ENCODE measurements at places on chromosomes 12 and 14.

- DNase-seq, result no peak
Measured at GRCh38 chr14:34502545-34503225, 36.8 kb downstream of the EAPP start.

DNA sequence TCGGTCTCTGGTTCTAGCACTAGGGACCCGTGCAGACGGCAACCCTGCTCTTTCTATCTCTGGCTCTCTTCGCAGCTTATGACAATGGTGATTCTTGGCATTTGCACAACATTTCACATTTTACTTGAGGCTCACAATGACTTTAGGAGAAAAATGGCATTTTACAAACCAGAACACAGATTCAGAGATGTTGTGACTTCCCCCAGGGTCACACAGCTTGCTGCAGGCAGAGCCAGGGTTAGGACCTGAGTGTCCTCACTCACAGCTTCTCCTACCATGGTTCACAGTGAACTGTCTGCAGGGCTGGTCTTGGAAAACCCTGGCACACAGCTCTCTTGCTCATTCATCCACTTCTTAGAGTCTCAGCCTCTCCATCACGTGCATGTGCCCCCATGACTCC lies 23.7 kb downstream of the P2RX7 start:
- no peak for DNase-seq

DNA sequence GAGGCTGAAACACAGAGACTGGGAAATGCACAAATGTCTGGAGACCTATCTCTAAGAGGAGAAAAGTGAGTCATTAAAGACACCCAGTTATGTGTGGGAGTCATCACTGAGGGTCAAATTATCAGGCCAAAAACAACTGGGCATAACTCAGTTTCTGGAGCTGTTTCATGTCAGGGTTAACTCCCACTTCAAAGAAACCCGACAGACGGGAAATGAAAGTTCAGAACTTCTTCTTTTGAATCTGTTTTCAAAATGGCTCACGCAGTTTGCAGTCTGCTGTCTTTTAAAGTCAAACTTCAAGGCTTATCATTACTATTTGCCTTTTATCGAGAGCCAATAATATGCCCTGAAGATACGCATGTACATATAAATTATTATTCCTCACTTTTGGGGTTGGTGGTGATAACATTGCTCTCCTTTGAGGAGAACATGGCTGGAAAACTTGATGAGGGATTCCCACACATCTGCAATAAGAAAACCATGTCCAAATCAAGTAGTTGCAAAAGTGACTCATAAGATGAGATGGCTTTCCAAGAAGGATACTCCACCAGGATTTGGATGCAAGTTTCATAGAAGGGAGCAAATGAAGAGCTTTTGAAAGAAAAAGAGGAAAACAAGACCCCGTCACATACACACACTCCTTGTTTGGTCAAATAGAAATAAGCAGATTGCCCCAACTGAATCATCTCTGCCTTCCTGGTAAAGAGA lies 341.4 kb downstream of the ADAMTS20 start:
- DNase-seq, result no peak

- no peak for DNase-seq
Measured at GRCh38 chr14:61247935-61248334, 33.2 kb downstream of the TMEM30B start.

- no peak for DNase-seq
Measured at GRCh38 chr14:51828017-51828797, 32.2 kb upstream of the GNG2 start.

DNA sequence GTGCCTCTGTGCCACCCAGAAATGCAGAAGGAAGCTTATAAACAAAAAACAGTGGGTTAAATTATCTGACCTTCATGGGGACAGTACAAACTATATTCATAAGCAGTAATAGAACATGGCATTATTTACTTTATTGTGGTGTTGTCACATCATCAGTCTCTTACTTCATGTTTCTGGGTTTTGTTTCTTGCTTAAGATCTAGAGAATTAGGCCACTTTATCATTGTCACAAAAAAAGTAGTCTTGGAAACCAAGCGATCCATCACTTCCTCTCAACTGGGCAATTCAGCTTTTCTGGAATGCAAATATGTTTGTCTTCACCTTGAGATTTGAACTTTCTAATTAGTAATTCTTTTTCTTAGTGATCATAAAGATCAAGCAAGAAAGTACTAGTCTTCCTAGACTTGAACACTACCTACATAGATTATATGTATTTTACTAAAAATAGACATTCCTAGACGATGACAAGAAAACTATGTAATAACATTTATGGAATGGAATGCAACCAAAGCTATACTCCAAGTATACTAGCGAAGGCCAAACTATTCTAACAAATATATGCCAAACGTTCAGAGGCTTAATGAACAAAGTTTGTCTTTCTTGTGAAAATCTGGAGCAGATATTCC lies 363.4 kb downstream of the DAD1 start:
- DNase-seq, result no peak

DNA sequence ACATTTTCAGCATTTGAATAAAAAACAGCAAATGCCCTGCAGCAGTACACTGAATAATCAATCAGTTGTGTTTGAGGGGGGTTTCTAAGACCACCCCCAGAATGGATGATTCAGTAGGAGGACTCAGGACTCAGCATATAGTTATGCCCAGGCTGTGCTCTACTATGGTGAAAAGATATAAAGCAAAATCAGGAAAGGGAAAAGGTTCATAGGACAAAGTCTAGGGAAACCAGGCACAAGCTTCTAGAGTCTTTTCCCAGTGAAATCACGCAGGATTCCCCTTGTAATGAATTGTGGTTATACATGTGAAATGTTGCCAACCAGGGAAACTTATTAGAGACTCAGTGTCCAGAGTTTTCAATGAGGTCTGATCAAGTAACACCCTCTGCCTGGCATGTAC lies 25.0 kb upstream of the SLC17A8 start:
- DNase-seq, result no peak

DNA sequence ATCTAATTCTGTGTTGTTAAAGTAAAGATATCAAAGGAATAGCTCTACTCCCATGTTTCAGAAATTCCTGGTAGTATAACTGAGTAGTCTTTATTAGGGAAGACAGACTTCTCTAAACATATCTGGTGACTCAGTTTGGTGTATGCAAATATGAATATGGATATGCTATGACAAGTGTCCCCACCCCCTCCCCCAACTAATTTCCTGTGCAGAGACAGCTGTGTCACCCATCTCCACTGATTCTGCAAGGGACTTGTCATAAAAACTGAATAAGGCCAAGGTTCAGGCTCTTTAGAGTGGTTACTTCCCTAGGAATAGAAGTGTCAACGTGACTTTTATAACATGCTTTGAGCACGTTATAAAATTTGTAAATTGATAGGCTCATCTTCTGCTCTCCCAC lies 429.1 kb downstream of the DAD1 start:
- no peak for DNase-seq

DNA sequence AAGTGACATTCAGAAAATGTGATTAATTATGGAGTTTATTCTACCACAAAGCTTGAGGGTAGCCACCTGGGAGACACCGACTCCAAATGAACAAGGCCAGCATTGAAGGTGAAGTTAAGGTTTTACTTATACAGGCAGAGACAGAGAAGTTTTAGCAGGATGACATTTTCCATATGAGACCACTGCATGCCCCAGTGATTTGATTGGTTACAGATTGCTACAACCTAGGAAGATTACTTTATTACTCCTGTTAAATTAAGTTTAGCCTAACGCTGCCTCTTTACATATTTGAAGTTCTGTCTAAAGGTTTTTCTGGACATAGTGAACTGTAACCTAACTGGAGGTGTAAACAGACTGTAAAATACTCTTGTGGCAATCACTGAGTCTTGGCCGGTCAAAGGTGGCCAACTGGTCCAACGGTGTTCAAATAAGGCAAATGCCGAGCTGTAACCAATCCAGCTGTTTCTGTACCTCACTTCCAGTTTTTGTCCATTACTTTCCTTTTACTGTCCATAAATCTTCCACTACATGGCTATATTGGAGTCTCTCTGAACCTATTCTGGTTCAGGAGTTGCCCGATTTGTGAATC lies 57.2 kb downstream of the RIN3 start:
- no peak for DNase-seq

DNA sequence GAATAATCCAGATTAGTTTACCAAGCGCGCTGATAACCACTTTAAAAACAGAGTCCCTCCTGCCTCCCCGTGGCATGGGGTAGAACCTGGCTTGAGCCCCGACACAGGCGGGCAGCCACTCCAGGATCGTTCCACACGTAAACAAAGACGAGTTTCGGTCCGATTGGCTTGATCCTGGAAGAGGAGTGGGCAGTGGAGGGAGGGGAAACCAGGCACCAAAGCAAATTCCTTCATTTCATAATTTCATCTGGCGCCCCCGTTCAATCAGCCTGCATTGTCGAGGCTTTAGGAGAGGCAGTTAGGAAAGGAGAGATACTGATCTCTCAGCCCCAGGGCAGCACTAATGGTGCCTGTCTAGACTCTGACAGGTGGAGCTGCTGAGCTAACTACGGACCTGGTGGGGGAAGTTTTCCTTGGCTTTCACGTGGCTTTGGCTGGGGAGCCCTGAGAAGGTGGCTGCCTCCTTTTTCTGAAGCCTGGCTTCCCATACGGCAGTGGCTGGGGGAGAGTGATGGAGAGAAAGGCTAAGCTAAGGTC lies 751 bp upstream of the GPRC5A start:
- no peak for DNase-seq

- no peak for DNase-seq
Measured at GRCh38 chr12:60394665-60395064, 798.8 kb downstream of the SLC16A7 start.

DNA sequence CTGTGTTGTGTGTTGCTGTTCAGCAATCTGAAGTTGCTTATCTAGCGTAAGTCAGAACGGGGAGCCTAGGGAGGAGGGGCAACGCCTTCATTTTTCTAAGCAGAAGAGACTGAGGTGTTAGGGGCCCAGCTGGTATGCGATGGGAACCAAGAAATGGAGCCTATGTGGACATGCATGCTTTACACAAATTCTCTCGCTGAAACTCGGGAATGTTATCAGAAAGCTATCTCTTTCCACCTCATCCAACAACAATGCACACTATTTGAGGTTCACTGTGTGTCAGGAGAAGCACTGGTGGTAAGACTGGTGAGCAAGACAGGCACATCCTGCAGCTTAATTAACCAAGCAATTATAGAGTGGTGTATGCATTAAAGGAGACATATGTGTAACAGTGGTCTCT lies 89.7 kb downstream of the NRXN3 start:
- DNase-seq, result no peak

- no peak for DNase-seq
Measured at GRCh38 chr12:24948757-24949722, at the start of gene BCAT1. Gene BCAT1 (minus strand): TSS chr12:24949101. CDS start chr12:24948932, 169 bp downstream.

DNA sequence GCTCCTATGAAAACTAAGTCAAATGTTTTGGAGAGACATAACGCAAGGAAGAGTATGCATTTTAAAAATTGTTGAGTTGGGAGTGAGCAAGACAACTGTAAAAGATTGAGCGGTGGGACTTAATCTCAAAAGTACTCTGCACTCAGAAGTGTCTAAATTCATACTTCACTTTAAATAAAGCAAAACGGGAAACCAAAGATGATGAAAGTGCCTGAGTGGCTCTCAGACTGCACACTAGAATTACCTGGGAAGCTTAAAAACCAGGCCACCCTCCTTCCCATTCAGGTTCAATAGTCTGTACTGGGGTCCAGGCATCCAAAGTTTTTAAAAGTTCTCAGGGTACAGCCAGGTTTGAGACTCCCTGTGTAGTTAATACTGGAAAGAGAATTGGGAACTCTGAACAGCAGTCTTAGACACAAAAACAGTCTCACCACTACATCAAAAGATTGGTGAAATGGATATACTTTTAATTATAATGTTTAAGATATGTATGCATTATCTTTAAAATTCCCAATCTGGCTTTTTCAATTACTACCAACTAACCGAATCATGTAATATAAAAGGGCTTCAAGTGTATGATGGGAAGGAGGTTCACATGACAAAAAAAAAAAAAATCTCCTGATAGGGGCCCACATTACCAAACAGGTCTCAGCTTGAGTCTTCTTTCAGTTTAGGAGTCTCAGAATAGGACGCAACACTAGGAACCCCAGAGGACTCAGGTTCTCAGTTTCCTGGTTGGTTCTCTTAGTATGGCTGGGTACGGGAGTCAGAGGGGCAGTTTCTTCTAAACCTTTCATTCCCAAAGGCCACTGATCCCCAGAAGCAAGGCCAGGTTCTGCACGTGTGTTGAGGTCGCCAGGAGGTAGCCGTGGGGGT lies 1.0 kb downstream of the HOMEZ start:
- no peak for DNase-seq

GRCh38 chr12:107368586-107368985 lies 275.2 kb upstream of the CRY1 start:
- DNase-seq, result no peak

- no peak for DNase-seq
Measured at GRCh38 chr12:111788178-111788654, 21.5 kb downstream of the ALDH2 start.

DNA sequence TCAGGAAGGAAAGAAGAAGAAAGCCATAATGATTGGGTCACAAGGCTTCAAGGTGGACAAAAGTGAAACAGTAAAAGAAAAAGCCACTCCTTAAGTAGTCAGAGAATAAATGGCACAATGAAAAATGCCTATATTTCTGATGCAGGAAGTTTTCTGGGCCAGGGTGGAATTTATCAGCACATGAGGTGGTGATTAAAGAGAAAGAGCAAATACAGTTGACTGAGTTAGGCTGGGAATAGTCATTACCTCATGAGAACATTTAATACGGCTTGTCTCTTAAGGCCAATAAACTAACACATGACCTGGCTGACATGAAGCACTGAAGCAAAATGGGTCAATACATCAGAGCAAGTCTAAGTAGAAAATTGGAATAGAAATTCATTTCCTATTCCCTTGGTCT lies 499.7 kb downstream of the TMTC2 start:
- DNase-seq, result no peak

DNA sequence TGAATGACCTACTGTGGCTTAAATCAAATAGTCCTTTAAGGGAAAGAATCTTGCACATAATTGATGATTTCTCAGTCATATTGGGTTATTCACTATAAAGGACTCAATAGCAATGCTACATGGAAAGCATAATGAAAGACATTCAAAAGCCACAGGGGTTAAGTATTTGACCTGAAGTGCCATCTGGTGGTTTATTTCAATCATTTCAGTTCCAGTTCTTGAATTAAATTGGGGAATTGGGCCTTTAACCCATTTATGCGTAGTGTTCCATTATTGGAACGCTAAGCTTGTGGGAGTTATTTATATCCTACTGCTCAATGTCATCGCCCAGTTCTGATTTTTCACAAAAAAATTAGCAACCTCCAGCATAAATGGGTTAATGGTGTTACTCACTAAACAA lies 41.3 kb upstream of the C12orf71 start:
- no peak for DNase-seq

- no peak for DNase-seq
Measured at GRCh38 chr12:109594556-109595317, 21.1 kb downstream of the MVK start.

- no peak for DNase-seq
Measured at GRCh38 chr12:66197495-66197921, 8.5 kb downstream of the IRAK3 start.

Data from NCI-H510A (cell line).